ENCODE measurements at places on chromosomes 12 and 14.

DNA sequence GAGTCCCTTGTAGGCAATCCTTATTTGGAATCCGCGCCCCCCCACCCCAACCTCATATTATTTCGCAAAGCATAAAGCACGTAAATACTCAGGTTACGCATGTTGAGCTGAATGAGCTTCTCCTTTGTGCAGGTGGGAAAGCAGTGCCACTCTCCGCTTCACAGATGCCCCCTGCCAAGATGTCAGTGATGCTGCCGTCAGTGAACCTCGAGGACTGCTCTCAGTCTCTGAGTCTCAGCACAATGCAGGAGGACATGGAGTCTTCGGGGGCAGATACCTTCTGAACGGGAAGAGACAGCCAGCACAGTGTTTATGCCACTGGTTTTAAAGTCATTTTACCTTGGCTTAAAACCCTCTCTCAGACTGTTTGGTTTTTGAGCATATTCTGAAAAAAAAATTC, 90.1 kb upstream of the DACT1 start:
- peaks cover 3% of the 10 kb centered on the region for H3K4me1 ChIP-seq
- DNase-seq: no peak
- H3K27ac ChIP-seq: no peak overlapping the region

- no peak for DNase-seq
- H3K4me1 ChIP-seq: peaks cover 25% of the 10 kb centered on the region
- no peak overlapping the region for H3K4me3 ChIP-seq
- H3K27ac ChIP-seq: no peak overlapping the region
- H3K36me3 ChIP-seq: peaks cover 10% of the 10 kb centered on the region
- H3K27me3 ChIP-seq: no peaks in the 10 kb centered on the region
Measured at GRCh38 chr12:51662728-51663154, 71.7 kb downstream of the SCN8A start.

DNA sequence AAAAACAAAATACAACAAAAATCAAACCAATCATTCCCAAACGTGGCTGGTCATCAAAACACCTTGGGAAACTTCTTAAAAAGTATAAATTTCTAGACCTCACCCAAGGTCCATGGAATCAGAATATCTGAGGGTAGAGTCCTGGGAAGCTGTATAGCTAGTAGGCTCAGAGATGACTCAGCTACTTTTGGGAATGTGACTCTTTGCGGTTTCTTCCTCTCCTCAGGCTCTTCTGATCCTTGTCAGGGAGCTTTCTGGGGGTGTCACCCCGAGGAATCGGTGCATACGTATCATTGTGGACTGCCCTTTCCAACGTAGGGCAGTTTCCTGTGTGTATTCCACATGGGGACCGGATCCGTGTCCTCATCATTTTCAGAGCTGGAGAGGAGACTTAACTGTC, 14.8 kb downstream of the JDP2 start:
- no peaks in the 10 kb centered on the region for H3K27me3 ChIP-seq
- peaks cover 9% of the 10 kb centered on the region for H3K36me3 ChIP-seq
- peak overlapping the region; percentile 71 for H3K27ac ChIP-seq
- no peak for DNase-seq
- H3K4me1 ChIP-seq: peaks cover 38% of the 10 kb centered on the region

DNA sequence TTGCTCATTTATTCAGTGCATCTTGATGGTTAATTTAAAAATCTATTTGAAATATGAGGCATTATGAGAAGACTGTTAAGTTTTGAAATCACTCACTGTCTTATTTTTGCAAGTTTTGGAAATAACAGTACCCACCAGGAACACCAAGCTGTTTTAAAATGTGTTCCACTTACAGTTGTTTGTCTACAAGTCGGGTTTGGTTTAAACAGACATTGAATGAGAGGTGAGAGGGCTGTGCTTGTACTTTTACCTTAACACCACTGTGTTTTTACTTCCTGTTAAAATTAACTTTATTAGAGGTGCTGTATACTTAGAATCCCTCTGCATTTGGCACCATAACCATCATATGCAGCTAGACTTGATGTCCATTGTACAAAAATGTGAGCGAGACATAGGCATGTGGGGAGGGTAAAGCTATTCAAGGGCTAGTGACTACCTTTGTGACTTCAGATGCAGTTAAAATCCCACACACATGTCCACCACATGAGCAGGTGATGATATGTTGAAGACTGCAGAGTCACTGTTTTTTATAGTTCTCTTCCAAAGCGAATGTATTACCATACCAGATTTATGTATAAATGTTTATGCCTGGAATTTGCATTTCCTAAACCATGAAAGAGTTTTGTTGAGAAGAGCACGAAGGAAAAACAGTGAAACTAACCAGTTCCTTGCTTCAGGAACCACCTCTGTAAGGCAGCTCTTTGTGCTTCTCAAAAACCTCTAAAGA, 12.9 kb downstream of the ELK3 start:
- H3K27me3 ChIP-seq: no peaks in the 10 kb centered on the region
- H3K27ac ChIP-seq: no peak overlapping the region
- DNase-seq: no peak
- no peak overlapping the region for H3K4me3 ChIP-seq
- H3K4me1 ChIP-seq: peaks cover 49% of the 10 kb centered on the region

DNA sequence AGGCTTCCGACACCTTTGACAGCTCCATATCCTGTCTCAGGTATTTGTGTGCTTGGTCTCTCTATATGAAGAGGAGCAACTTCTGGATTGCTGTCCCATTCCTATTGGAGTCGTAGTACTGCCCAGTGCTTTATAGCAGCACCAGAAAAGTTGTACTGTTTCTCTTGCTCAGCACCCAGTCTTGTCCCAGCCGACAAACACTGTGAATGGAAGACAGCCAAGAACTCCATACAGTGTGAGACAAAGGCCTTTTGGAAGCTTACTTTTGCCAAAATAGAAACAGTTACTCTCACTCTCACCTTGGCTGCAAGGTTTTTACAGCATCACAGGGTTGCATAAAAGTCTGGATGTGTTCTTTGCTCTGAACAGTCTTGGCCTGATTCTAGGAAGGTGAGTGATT, 105.3 kb downstream of the TGFB3 start:
- H3K4me3 ChIP-seq: no peak overlapping the region
- DNase-seq: no peak
- H3K4me1 ChIP-seq: no peaks in the 10 kb centered on the region
- H3K27ac ChIP-seq: no peak overlapping the region
- peaks cover 13% of the 10 kb centered on the region for H3K36me3 ChIP-seq

- H3K27ac ChIP-seq: peak overlapping the region; percentile 98
- H3K36me3 ChIP-seq: peaks cover 6% of the 10 kb centered on the region
- peaks cover 27% of the 10 kb centered on the region for H3K4me1 ChIP-seq
- H3K4me3 ChIP-seq: peak overlapping the region; percentile 98
Measured at GRCh38 chr12:26939192-26939832, 1.0 kb downstream of the FGFR1OP2 start.

- no peaks in the 10 kb centered on the region for H3K36me3 ChIP-seq
- H3K27ac ChIP-seq: no peak overlapping the region
- no peak for DNase-seq
- H3K27me3 ChIP-seq: peaks cover 7% of the 10 kb centered on the region
Measured at GRCh38 chr12:108094056-108094649, 34.9 kb upstream of the WSCD2 start.

GRCh38 chr12:32536000-32536345, 136.6 kb downstream of the FGD4 start:
- peaks cover 60% of the 10 kb centered on the region for H3K4me1 ChIP-seq
- H3K27me3 ChIP-seq: no peaks in the 10 kb centered on the region
- no peak for DNase-seq
- no peak overlapping the region for H3K27ac ChIP-seq
- H3K4me3 ChIP-seq: no peak overlapping the region

DNA sequence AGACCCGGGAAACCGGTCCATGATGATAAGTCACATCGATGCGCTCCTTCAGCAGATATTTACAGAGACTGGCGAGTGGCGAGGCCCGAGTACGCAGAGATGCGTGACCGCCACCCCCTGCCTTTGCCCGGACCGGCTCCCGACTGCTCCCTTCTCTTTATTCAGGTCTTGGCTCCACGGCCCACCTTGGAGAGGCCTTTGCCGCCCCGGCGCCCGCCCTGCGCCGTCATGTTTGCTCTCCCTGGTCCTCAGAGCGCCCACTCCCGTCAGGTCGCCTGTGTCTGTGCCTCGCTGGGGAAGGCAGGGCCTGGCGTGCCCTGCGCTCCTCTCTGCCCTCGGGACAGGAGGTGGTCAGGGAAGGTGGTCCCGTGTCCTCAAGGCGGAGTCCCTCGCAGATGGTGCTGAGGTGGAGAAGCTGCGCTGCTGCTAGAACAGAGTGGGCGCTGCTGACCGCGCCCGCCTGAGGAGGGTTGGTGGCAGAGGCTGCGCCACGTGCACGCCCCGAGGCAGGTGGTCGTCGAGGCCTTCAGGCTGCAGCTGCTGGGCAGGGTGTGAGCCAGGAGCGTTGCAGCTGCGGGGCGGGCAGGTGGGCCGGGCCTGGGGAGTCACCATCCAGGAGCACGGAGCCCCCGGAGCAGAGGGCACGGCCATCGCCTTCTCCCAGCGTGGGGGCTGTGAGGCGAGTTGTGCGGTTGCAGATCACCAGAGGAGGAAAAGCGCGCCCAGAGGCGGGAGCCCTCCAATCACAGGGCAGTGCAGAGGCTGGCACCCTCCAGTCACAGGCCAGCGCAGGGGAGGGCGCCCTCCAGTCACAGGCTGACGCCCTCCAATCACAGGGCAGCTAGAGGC, 27.2 kb downstream of the DDX51 start:
- no peaks in the 10 kb centered on the region for H3K4me1 ChIP-seq
- H3K27ac ChIP-seq: no peak overlapping the region
- peaks cover 25% of the 10 kb centered on the region for H3K36me3 ChIP-seq
- H3K27me3 ChIP-seq: no peaks in the 10 kb centered on the region
- DNase-seq: no peak
- no peak overlapping the region for H3K4me3 ChIP-seq

DNA sequence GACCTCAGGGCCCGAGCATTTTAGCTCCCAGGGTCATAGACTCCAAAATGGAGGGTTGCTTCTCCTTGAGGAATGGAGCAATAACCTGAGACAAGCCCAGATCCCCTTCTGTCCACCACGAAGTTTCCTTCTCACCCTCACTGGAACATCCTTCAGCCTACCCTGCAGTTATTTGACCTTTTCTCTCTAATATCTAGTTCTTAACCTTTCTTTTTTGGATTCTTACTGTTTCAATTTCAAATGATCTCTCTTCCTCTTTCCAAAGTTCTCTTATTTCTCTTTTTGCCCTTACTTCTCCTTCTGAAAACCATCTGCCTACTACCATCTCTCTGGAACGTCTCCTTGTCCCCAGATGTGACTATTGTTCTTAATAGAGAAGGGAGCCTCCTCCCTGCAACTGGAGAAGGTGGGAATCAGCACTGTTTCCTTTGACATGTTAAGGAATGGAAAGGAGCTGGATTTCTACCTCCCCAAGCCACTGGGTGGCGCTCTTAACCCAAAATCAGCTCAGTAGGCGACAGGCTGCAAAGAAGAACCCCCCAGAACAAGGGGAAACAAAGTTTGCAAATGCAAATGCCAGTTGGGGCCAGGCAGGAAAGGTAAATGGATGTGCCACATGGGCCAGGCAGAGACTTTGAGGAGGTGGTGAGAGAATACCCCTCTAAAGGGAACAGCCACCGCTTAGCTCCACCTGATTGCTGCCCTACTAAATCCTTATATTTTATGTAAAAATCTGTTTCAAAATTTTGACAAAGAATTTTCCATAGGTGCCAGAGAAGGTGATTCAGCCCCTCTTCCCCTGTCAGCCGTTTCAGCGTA, 22.4 kb upstream of the PDE1B start:
- H3K4me1 ChIP-seq: peaks cover 12% of the 10 kb centered on the region
- peak; percentile 92 for DNase-seq
- H3K27me3 ChIP-seq: peaks cover 63% of the 10 kb centered on the region
- H3K27ac ChIP-seq: no peak overlapping the region
- H3K36me3 ChIP-seq: no peaks in the 10 kb centered on the region

- DNase-seq: no peak
- H3K4me3 ChIP-seq: no peak overlapping the region
- peaks cover 3% of the 10 kb centered on the region for H3K27me3 ChIP-seq
- H3K4me1 ChIP-seq: peaks cover 12% of the 10 kb centered on the region
Measured at GRCh38 chr12:12922191-12922616, 29.8 kb downstream of the GPRC5D start.

DNA sequence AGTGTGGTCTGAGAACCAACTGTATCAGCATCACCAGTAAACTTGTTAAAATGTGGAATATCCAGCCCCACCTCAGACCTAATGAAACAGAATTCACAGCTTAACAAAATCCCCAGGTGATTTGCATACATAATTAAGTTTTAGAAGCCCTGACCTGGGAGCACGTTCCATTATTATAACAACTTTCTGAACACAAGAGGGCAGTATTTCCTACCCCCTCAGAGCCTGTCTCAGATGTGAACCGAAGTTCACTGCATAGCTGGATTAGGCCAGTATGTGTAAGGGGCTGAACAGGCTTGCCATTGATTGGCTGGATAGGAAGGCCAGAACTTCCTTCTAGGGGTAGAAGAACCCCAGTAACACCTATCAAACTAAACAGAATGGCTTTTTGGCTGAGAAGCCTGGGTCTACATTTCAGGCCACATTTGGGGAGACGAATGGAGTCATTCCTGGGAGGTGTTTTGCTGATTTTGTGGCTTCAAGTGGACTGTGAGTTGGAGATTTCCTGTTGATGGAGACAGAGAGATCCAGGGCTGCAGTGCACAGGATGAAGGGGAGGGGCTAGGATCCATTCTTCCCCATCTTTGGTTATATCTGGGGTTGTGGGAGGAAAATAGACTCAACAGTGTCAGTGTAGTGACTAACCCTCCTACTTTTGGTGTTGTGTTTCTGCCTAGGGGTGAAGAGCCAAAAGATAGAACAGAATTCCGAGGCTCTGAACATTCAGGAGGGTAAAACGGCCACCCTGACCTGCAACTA, 94.7 kb upstream of the OR4E1 start:
- no peak overlapping the region for H3K4me3 ChIP-seq
- peaks cover 14% of the 10 kb centered on the region for H3K27me3 ChIP-seq
- H3K36me3 ChIP-seq: no peaks in the 10 kb centered on the region
- peaks cover 14% of the 10 kb centered on the region for H3K4me1 ChIP-seq

- peaks cover 23% of the 10 kb centered on the region for H3K4me1 ChIP-seq
- no peak overlapping the region for H3K4me3 ChIP-seq
- DNase-seq: no peak
- H3K27me3 ChIP-seq: no peaks in the 10 kb centered on the region
- H3K27ac ChIP-seq: no peak overlapping the region
Measured at GRCh38 chr12:104682790-104683279, 226.1 kb downstream of the CHST11 start.

DNA sequence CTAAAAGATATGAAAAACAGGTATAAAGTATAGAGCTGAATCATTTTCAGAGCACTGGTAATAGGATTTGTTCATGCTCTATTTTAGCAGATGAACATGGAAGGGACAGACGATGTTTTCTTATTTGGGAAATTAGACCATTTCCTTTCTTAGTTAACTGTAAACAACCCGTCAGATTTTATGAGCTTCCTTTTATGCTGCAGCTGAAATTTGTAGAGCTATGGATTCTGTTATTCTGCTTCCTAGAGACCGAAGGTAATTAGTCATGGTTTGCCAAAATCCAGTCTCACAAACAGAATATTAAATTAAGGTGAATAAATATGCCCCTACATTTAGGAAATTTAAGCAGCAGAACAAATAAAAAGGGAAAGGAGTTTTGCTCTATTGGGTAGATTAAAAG, 180.2 kb upstream of the SYT1 start:
- no peaks in the 10 kb centered on the region for H3K27me3 ChIP-seq
- H3K27ac ChIP-seq: no peak overlapping the region
- no peak overlapping the region for H3K4me3 ChIP-seq
- no peak for DNase-seq
